ENCODE measurements at places on chromosomes 2 and 18. TPM values are rescaled to one million over a fixed set of nuclear protein-coding genes. Genes with fewer than 3 reads are reported as not detected.

NEU2 gene
- total RNA-seq, result not detected

GAL3ST2 gene
- total RNA-seq, result not detected

DNA sequence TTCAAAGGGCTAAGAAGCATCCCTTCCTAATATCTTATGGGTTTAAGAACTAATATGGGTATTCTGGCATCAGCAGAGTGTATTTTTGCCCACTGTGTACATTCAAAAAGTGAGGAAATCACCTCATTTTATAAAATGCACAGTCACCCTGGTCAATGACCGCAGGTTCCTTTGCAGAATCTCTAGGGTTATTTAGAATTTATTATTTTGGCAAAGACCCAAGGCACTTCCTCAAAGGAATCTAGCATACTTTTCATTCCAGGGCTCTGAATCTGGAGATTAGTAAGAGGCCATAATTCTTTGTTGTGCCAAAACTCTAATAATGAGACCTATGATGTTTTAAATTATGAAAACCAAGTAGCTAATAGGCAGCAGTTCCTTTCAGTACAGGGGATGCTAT lies 27.2 kb upstream of the CDH2 start:
- no peak overlapping the region for H3K4me3 ChIP-seq
- H3K36me3 ChIP-seq, result no peaks in the 10 kb centered on the region
- no peaks in the 10 kb centered on the region for H3K4me1 ChIP-seq
- DNase-seq, result no peak
- no peak overlapping the region for H3K27ac ChIP-seq

- no peaks in the 10 kb centered on the region for H3K4me1 ChIP-seq
- no peak overlapping the region for H3K27ac ChIP-seq
- H3K4me3 ChIP-seq, result peak overlapping the region; percentile 22
Observed at GRCh38 chr2:133633881-133634409, 65.7 kb upstream of the NCKAP5 start.

- peak overlapping the region; percentile 96 for H3K27ac ChIP-seq
- no peaks in the 10 kb centered on the region for H3K36me3 ChIP-seq
Observed at GRCh38 chr2:71332435-71332796, 834 bp downstream of the ZNF638 start.

METTL21A gene
- 13.3 TPM for total RNA-seq

AOX1 gene
- 111 TPM for total RNA-seq

DNA sequence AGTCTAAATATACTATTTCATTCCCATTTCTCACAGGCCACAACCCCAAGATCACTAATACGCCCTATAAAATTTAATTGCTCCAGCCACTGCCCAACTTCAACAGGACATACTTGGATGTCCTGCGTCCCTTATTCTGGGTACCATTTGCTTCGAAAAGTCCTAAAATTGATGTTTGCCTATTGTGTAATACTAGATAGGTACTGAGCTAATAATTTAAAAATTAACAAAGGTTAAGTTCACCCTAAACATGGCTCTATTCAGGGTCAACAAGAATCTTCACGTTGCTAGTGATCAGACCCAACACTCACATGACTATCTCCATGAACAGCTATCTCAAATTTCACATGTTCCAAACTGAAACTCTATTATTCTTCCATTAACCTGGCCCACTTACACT lies 296.4 kb upstream of the RND3 start:
- no peak overlapping the region for H3K27ac ChIP-seq
- no peaks in the 10 kb centered on the region for H3K27me3 ChIP-seq
- H3K4me3 ChIP-seq, result no peak overlapping the region
- no peaks in the 10 kb centered on the region for H3K36me3 ChIP-seq

DNA sequence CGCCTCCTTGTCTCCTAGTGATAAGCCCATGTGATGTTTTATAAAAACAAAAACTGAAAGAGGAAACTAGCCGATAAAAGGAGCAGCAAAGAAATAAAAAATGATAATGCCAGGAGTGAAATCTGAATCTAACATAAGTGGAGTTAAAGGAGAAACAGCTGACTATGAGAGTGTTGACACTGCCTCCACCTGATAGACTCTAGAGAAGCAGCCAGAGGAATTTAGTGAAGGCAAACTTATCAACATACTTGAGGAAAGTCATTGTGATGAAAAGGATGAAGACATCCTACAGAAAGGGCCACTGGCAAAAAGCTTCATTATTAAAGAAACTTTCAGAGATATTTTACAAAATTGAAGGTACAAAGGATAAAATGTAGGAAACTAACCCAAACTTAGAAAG lies 1.9 kb downstream of the M1AP start:
- no peak overlapping the region for H3K4me3 ChIP-seq
- H3K4me1 ChIP-seq, result no peaks in the 10 kb centered on the region
- H3K27me3 ChIP-seq, result no peaks in the 10 kb centered on the region
- DNase-seq, result no peak
- no peaks in the 10 kb centered on the region for H3K36me3 ChIP-seq

DNA sequence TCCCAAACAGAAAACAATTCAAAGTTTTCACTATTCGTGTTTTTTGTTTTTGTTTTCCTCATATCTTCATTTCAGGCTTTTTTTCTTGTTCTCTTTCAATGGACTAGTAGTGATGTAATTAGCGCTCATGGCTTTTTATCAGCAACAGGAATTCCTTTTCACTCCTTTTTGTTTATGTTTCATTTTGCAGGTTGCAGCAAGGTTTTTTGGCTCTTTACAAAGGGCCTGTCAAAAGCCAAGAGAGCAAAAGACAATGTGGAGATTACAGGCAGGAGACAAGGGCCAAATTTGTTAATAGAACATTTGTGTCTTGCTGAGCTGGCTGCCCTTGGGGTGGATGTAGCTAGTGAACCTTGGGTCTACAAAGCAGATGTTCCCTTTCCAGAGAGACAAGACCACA lies 467.4 kb upstream of the CDH20 start:
- no peaks in the 10 kb centered on the region for H3K4me1 ChIP-seq
- no peak for DNase-seq
- H3K36me3 ChIP-seq, result no peaks in the 10 kb centered on the region
- no peak overlapping the region for H3K27ac ChIP-seq
- H3K27me3 ChIP-seq, result no peaks in the 10 kb centered on the region
- H3K4me3 ChIP-seq, result no peak overlapping the region

DNA sequence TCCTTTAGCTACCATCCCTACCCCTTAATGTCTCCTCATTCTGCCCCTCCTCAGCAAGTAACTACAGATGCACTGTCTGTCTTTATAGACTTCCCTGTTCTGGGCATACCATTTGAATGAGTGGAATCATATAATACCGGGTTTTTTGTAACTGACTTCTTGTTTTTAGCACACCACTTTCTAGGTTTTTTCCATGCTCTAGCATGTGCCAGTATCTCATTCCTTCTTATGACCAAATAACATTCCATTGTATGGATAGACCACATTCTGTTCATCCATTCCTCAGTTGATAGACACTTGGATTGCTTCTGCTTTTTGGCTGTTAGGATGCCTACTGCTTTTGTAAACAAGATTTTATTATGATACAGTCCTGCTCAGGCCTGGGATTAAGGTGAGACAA lies 154.7 kb downstream of the TSN start:
- no peaks in the 10 kb centered on the region for H3K27me3 ChIP-seq
- no peak for DNase-seq
- no peaks in the 10 kb centered on the region for H3K36me3 ChIP-seq
- H3K27ac ChIP-seq, result no peak overlapping the region
- no peaks in the 10 kb centered on the region for H3K4me1 ChIP-seq

- no peaks in the 10 kb centered on the region for H3K27me3 ChIP-seq
- H3K36me3 ChIP-seq, result no peaks in the 10 kb centered on the region
- peak overlapping the region; percentile 21 for H3K27ac ChIP-seq
Observed at GRCh38 chr2:43266711-43267111, 40.3 kb upstream of the ZFP36L2 start.

ZEB2 gene
- total RNA-seq, result 225 TPM

DNA sequence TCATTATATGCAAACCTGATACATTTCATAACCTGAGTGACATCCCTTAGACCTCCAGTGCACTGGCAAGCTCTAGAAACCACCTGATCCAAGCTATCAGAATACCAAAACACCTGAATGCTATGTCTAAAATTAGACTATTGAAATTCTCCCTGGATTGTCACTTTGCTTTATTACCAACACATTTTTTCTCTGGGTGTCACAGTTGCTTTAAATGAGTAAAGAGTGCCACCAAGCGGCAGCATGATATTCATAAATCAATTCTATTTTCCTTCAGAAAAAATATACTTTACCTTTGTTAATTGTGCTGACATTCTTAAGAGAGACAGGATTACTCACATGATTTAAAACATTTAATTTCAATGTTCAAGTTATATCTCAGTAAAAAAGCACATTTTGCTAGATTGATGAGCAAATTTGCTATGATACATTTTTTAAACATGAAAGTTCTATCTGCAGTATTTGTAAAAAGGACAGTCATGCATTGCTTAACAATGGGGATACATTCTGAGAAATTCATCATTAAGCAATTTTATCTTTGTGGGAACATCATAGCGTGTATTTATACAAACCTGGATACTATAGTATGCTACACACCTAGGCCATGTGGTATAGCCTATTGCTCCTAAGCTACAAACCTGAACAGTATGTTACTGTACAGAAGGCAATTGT lies 338.4 kb upstream of the SLC39A10 start:
- H3K27ac ChIP-seq, result no peak overlapping the region
- no peaks in the 10 kb centered on the region for H3K27me3 ChIP-seq
- H3K36me3 ChIP-seq, result no peaks in the 10 kb centered on the region
- H3K4me1 ChIP-seq, result no peaks in the 10 kb centered on the region

DNA sequence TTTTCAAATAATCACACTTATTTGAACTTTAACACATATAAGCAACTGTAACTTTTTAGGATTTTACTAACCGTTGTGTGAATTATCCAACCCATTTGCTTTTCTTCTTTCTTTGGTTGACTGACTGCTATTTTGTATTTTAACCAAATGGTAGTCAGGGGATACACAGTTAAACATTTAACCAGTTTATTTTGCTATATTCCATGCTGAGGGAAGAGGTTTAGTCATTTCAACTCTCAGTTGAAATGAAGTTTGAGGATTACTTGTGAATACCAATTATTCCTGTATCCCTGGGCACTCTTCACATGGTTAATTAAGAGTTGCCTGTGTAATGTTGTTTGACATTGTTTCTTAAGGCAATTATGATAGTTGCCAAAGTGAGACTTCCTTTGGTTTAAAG lies 1.9 kb downstream of the SPAG16 start:
- DNase-seq, result no peak
- H3K4me1 ChIP-seq, result no peaks in the 10 kb centered on the region
- no peaks in the 10 kb centered on the region for H3K36me3 ChIP-seq
- no peak overlapping the region for H3K4me3 ChIP-seq

Measured in breast epithelium (tissue), 4 donors.